Memory B cell (primary cell): ENCODE measurements at places on chromosomes 6 and 20.

GRCh38 chr6:63689421-63689820 is 53.8 kb downstream of the PHF3 start:
- H3K27me3 ChIP-seq = no peaks in the 10 kb centered on the region
- no peak overlapping the region for H3K27ac ChIP-seq
- H3K36me3 ChIP-seq = peaks cover 14% of the 10 kb centered on the region

- no peaks in the 10 kb centered on the region for H3K36me3 ChIP-seq
- H3K27me3 ChIP-seq = no peaks in the 10 kb centered on the region
- DNase-seq = no peak
Measured at GRCh38 chr6:65350530-65350929, 356.5 kb downstream of the EYS start.

DNA sequence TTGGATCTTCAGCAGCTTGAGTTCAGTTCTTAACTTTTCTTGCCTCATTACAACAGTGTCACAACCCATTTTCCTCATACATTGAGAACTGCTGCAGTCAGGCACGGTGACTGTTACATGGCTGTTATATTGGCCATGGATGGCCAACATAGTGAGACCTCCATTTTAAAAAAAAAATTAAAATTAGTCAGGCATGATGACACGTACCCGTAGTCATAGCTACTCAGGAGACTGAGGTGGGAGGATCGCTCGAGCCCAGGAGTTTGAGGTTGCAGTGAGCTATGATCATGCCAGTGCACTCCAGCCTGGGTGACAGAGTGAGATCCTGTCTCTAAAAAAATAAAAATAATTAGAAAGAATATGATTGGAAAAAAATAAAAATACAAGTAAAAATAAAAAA is 9.9 kb upstream of the MMP24 start:
- H3K4me1 ChIP-seq = no peaks in the 10 kb centered on the region
- H3K36me3 ChIP-seq = peaks cover 15% of the 10 kb centered on the region
- no peak for DNase-seq
- no peak overlapping the region for H3K27ac ChIP-seq
- no peak overlapping the region for H3K4me3 ChIP-seq
- no peaks in the 10 kb centered on the region for H3K27me3 ChIP-seq

DNA sequence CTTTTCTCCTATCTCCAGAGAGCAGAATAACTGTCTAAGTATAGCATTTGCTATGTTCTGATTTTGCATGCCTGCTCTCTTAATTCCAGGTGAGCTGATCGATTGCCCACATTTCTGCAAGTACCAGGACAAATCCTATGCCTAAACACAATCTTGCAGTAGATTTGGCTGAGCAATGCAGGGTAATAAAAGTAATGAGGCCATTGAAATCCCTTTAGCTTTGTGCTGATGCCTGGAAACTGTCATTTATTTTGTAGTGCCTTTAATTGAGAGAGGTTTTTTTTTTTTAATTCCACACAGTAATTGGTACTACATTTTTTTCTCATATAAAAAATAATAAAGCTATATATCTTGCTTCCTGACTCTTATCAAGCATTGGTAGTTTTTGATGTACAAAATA is 252.3 kb downstream of the NKAIN2 start:
- no peak for DNase-seq
- no peaks in the 10 kb centered on the region for H3K36me3 ChIP-seq

DNA sequence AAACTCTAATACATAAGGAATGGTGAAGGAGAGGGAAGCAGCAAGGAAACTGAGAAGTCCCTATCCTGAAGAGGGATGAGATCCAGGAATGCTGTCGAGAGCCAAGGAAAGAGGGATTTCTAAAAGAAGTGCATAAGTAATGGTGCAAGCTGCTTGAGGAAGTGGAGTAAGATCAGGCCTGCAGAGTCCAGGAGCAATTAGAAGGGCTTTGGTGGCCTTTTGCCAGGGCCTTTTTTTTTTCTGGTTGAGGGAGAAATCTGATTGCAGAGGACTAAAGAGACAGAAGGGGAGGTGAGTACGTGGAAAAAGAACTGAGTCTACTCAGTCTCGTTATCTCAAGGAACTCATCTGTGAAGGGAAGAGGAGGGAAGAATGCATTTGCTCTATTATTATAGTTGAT is 396.2 kb downstream of the UTRN start:
- H3K27me3 ChIP-seq = no peaks in the 10 kb centered on the region
- no peak overlapping the region for H3K27ac ChIP-seq
- no peak for DNase-seq
- H3K36me3 ChIP-seq = peaks cover 55% of the 10 kb centered on the region
- H3K4me1 ChIP-seq = peaks cover 7% of the 10 kb centered on the region

DNA sequence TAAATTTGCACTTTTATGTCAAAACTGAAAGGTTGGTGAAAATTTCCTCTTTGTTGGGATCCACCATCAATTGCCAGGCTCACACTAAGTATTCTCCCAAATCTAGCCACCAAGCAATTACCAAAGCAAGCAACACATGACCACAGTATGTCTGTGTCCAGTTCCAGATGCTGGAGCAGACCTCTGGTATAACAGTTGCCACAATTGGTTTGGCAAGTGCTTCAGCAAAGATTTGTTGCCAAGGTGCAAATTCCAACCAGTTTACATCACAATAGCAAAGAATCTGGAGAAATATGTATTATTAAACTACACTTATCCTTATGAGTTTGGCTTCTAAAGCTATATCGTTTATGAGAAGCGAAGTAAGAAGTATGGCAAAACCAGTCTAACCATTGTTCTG is 6.4 kb downstream of the GTF2H5 start:
- H3K4me1 ChIP-seq = peaks cover 22% of the 10 kb centered on the region
- no peak overlapping the region for H3K27ac ChIP-seq
- H3K27me3 ChIP-seq = no peaks in the 10 kb centered on the region
- no peak for DNase-seq
- H3K36me3 ChIP-seq = peaks cover 28% of the 10 kb centered on the region

- H3K4me1 ChIP-seq = peaks cover 33% of the 10 kb centered on the region
- peak overlapping the region; percentile 81 for H3K4me3 ChIP-seq
- H3K36me3 ChIP-seq = peaks cover 10% of the 10 kb centered on the region
- H3K27ac ChIP-seq = peak overlapping the region; percentile 98
- no peak for DNase-seq
- no peaks in the 10 kb centered on the region for H3K27me3 ChIP-seq
Measured at GRCh38 chr20:63625771-63626423, 1.0 kb downstream of the GMEB2 start.

DNA sequence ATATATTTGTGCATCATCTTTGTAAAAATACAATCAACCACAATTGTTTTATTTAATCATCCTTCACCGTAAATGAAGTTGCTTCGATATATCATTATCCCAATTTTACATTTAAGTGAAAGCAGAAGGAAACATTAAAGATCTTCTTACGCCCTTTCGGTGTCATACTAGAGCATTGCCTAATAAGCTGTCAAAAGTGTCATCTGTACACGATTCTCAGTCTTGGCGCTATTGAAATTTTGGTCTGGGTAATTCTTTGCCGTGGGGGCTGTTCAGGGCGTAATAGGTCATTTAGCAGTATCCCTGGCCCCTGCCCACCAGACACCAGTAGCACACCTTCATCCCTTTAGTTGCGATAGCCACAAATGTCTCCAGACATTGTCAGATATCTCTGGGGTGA is 40.4 kb upstream of the TMEM170B start:
- H3K27ac ChIP-seq = no peak overlapping the region
- no peaks in the 10 kb centered on the region for H3K36me3 ChIP-seq
- H3K4me1 ChIP-seq = peaks cover 13% of the 10 kb centered on the region
- DNase-seq = no peak
- H3K4me3 ChIP-seq = no peak overlapping the region
- no peaks in the 10 kb centered on the region for H3K27me3 ChIP-seq

GRCh38 chr6:50361641-50362331 is 312.1 kb upstream of the DEFB112 start:
- no peaks in the 10 kb centered on the region for H3K4me1 ChIP-seq
- no peak overlapping the region for H3K27ac ChIP-seq
- H3K4me3 ChIP-seq = no peak overlapping the region

DNA sequence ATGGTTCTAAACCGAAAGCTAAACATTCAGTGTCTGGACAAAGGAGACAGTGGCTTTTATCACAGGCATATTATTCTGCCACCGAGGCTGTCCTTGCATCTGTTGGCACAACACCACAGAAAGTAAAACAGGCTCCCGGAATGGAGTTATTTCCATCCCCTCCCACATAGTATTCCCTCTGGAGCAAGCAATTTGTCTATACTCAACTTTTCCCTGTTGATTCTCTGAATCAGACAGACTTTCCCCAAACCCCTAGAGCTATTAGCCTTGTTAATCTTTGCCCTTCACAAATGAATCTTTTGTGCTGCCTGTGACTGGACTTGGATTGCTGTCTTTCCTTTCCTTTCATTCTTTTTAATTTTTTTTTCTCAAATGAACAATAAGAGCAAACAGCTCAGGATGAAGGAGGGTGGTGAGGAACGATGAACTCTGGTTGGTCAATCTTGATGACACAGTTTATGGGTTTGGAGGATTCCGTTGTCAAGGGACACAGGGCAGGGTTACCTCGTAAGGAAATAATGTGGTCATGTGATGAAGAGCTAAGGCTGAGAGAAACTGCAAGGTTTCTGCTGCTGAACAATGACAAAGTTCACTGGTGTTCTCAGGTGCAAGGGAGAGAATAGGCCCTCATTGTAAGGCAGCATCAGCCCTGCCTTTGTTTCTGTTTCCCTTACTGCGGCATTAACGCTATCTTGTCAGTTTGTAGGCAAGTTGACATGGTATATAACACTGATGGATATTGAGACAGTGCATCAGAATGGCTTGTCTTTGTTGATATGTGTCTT is 275.0 kb upstream of the BMP2 start:
- H3K4me3 ChIP-seq = no peak overlapping the region
- no peaks in the 10 kb centered on the region for H3K4me1 ChIP-seq
- no peak overlapping the region for H3K27ac ChIP-seq
- H3K27me3 ChIP-seq = no peaks in the 10 kb centered on the region
- no peak for DNase-seq
- H3K36me3 ChIP-seq = no peaks in the 10 kb centered on the region

DNA sequence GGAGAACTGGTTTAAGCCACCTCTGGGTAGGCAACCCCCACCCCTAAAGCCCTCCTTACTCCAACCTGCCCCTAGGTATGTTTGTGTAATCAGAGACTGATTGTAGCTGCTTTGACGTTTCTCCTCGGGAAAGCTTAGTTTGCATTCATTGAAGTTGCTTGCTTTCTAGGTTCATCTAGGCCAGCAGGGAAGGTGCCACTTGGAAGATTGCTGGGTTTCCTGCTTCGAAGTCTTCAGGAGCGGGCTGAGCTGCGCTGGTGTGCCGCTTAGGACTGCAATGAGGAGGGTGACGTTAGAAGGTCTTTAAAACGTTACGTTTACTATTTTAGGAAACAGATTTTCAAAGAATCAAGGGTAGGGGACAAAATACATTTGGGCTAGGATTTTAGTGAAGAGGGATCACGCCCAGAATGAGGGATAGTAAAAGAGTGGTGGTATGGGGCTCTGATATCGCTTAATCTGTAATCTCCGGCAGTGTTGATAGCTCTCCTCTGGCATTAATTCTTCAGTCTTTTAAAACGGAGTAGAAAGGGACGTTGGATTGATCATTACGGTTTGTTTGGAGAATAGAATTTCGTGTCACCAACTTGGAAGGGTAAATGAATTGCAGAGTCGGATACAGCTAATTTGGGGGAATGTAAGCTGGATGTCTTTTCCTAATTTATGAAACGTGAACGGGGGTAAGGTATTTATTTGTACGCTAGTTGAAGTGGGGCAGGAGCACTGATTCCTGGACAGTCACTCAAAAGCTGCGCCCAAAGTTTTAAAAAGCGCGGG is 92.6 kb upstream of the PRDM1 start:
- no peak for DNase-seq
- H3K36me3 ChIP-seq = peaks cover 1% of the 10 kb centered on the region
- peaks cover 16% of the 10 kb centered on the region for H3K4me1 ChIP-seq
- H3K27ac ChIP-seq = peak overlapping the region; percentile 76
- peaks cover 6% of the 10 kb centered on the region for H3K27me3 ChIP-seq
- peak overlapping the region; percentile 94 for H3K4me3 ChIP-seq

- H3K36me3 ChIP-seq = no peaks in the 10 kb centered on the region
- peaks cover 3% of the 10 kb centered on the region for H3K27me3 ChIP-seq
- H3K27ac ChIP-seq = no peak overlapping the region
- H3K4me1 ChIP-seq = no peaks in the 10 kb centered on the region
- DNase-seq = no peak
- no peak overlapping the region for H3K4me3 ChIP-seq
Measured at GRCh38 chr6:47403056-47403455, 74.5 kb upstream of the CD2AP start.
